ENCODE measurements at places on chromosomes 16 and 17.
A peak's percentile ranks its signal among the peaks of the same experiment; 100 is the strongest.

GRCh38 chr16:67847064-67847861, at the start of gene CENPT:
TSS of gene CENPT (minus strand) at chr16:67847693. CDS start at chr16:67833859, 13,834 bp downstream.
- peak; percentile 10 for DNase-seq

DNA sequence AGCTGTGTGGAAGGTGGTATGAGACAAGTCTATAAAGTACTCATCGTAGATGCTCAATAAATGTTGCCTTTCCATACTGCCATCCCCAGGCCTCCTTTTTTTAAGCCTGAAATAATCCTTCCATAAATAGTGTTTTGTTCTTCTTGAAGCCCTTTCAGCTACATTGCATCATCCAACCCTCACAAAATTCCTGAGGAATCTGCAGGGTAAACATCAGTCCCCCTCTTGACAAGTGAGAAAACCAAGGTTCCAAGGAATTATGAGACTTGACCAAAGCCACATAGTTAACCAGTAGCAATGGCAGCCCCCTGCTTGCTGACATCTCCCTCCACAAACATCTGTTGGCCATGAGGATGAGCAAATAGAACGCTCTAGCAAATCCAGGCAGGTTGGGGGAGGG, 89.7 kb upstream of the CCL1 start:
- DNase-seq, result no peak

GRCh38 chr17:45977506-45977824, 21.6 kb upstream of the STH start:
- no peak for DNase-seq

- DNase-seq, result peak; percentile 97
These were observed 2.7 kb downstream of the CETP start for GRCh38 chr16:56964243-56965148.

DNA sequence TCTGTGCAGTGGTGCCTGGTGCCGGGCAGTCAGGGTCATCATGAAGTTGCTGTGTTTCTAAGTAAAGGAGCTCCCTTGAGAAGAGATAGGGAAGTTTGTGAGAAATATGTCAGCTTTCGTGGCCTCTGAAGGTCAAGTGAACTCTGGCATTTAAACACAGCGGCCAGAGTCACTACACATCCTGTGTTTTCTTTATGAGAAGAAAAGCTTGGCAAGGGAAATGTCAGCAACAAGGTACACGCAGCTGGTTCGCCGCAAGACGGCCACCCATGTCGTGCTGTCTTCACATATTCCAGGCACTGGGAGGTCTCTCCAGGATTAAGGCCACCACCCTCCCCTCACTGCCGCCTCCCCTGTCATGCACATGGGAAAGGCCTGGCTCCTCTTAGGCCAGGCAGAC, 33.2 kb upstream of the PEMT start:
- no peak for DNase-seq

DNA sequence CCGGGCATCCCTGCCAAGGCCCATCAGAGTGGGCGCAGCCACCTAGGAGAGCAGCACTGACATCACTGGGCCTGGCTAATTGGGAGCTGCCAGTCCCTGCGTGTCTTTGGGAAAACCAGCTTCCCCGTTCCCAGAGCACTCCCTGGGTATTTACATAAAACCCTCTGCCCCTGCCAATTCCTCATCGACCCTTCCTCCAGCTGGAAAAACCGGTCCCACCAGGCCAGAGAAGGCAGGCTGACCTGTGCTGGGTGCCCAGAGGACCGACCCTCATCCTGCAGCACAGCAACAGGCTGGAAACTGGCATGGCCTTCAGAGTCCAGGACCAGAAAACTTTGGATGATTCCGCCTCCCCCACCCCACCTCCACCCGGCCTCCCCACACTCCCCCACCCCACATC, 8.2 kb upstream of the FOXN1 start:
- no peak for DNase-seq

DNA sequence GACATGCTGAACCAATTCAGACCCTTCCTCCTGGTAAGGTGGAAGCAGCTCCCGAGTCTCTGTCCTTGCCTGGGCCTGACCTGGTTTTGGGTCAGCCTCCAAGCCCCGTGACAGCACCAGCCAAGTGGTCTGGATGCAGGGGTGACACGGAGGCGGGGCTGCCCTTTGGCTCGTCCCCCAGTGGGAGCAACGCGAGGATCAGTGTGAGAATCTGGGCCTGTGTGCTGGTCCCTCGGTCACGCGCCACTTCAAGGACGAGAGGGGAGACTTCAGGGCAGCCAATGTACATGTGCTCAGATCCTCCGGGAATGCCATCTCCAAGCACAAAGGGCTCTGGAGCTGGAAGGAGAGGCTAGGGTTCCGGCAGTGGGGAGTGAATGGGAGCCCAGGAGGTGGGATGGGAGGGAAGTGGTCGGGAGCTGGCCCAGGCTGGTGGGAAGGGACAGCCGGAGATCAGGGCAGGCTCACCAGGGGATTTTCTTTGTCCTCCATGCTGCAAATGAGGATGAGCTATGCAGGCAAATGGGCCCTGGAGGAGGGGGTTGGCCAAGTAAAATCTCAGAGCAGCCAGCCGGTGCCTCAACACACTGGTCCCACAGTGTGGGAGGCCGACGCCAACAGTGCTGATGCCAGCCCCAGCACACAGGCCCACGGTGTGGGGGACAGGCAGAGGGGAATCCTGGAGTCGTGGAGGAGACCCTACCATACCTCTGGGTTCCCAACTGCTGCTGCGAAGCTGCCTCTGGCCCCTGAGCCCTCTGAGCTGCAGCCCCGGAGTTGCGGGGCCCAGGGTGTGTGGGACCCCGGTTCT, 4.2 kb upstream of the NDRG4 start:
- no peak for DNase-seq

GRCh38 chr16:50246299-50247122, 19.8 kb upstream of the ADCY7 start:
- no peak for DNase-seq

- DNase-seq, result peak; percentile 60
These were observed 43.4 kb upstream of the ICAM2 start for GRCh38 chr17:64063766-64064224.

GRCh38 chr16:25798065-25798464, 106.3 kb downstream of the HS3ST4 start:
- DNase-seq, result no peak

- DNase-seq, result no peak
These were observed 4.0 kb downstream of the CCDC92B start for GRCh38 chr17:2745317-2746037.

DNA sequence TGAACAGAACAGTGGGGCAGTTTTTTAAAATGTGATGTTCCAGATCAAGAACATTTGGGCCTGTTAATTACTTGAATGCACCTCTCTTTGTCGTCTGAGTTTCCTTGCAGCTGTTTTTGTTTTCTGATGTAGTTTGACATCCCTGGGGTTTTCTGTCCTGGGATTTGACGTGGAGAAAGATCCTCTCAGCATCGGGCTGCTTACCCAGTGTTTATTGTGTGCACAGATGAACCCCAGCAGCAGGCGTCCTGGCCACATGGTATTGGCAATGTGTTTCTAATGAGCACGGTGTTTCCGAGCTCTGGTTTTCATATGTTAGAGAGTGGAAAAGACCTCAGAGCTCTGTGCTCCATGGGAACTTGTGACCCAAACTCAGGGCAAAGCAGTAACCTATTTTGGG, 191.1 kb upstream of the IRX3 start:
- no peak for DNase-seq

DNA sequence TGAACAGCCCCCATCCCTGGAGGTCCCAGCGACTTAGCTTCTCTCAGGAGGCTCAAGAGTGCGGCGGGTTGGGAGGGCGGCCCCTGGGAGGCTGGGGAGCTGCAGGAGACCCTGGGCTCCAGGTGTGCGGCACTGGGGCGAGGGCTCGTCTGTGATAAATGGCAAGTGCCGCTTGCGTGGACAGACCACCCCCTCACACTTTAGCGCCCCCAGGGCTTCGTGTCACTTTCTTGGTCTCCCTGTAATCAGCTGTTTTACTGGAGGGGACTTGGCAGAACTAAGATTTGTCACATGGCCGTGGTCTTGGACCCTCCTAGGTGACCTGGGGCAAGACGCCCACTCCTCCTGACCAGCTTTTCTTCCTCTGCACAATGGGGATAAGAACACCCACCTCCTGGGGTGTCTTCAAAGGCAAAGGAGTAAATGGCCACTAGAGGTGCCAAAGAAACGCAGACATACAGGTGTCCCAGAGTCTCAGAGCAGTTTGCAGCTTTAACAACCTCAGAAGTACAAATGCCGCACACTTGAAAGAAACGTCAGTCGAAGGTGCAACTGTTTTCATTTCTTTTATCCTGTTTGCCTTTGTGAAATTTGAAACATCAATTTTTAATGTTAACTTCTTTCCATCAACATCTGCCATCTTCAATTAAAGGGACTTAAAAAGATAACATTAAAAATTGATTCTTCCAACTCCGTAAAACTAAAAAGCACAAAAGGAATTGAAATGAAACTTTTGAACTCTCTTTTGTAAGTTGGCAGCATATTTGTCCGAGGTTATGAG, 946 bp downstream of the OSGIN1 start:
- DNase-seq, result no peak

DNA sequence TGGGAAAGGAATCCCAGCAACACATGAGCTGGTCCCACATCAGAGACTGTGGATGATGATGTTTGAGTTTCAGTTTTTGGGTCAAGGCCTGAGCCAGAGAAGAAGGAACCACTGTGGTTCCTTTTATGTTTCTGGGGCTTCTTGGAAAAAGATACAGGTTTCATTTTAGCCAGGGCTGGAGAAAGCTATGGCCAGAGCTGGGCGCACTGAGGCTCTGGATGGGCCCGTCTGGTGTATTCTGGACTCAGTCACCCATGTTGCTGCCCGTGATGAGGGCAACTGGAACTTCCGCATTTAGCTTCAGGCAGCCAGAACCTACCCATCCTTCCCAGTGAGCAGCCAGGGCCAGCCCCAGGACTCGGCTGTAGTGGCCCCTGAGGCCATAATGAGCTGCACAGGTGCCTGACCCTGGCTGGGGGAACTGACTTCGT, 15.0 kb upstream of the PITPNA start:
- DNase-seq, result no peak

GRCh38 chr17:41781404-41782110, 5.0 kb downstream of the JUP start:
- no peak for DNase-seq

DNA sequence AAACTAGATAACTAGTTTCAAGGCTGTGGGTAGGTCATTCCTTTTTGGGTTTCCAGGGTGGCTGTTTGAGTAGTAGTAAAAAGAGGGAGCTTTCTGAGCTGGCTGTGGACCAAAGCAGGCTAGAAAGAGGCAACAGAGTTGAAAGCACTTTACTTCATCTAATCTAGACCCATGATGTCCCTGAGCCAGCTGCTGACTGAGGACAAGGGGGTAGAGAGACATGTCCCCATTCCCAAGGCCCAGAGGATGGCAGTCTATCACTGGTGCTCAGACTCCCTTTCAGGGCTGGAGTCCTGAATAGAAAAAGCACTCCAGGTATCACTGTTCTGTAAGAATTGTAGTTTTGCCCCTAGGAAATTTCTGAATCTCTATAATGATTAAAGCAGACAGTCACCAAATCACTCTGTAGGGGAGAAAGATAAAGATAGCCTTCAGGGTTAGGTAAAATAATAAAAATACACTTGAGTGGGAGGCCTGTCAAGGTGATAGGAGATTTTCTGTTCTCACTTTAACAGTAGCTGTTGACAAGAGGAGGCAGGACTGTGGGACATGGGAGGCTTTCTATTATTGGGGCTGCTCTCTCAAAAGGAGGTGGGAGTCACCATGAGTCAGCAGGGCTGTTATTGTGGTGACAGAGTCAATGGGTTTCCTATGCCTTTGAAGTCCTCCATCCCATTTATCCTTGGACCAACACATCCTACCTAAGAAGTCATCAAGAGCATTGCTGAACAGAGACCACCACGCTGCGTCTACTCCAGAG, 190.2 kb upstream of the MPHOSPH6 start:
- DNase-seq, result no peak

GRCh38 chr16:58063377-58064076, 38.0 kb downstream of the MMP15 start:
- no peak for DNase-seq

DNA sequence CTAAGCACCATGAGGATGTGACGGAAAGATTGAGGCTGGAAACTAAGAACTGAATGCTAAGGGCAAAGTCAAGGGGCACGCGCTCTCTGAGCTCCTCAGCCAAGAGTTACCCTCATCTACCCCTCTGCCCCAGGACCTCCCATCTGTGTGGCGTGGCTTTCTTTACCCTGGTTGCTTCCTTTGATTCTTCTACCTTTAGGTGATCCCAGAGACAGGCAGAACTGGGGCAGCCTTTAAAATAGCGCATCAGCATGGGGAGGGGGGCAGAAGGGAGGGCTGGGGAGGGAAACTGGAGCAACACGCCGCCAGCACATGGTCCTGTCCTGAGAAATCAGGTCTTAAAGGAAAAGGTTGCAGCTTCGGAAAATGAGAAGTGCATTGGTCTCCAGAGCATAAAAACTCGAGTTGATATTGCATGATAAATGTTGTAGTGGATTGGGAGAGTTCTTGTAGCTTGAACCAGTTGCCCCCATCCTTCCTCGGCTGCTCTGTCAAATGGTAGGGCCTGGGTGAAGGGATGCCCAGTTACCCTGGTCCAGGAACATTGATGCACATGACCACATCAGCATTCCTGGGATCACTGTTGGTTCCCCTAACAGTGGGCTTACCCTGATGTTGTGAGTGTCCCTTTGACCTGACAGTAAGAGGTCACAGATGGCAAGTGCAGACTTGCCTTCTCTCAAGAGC, 29.7 kb downstream of the LDHD start:
- DNase-seq, result no peak

GRCh38 chr16:53913099-53913870, 209.3 kb downstream of the FTO start:
- DNase-seq, result no peak

DNA sequence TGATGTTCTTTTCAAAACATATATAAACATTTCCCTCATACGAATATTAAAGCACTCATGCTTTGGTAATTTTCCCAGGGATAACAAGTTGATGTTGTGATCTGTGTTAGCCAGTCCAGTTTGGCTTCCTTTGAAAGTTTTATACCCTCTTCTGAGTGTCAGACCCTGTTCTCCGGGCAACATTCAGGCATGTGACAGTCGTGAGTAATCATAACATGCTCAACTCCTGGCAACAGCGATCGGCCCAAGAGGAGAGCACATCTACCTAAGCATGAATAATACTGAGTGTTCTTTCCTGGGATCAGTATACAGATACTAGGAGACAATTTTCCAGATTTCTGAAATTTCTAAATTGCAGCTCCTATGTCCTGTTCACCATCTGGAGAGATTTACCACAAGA, 1086.4 kb downstream of the CDH8 start:
- no peak for DNase-seq

All from activated CD4-positive, alpha-beta T cell treated with anti-CD3 and anti-CD28 coated beads, Interleukin-2, amount 50 U/mL, for 4 hours (primary cell).